ENCODE measurements at places on chromosomes 16 and 17.

DNA sequence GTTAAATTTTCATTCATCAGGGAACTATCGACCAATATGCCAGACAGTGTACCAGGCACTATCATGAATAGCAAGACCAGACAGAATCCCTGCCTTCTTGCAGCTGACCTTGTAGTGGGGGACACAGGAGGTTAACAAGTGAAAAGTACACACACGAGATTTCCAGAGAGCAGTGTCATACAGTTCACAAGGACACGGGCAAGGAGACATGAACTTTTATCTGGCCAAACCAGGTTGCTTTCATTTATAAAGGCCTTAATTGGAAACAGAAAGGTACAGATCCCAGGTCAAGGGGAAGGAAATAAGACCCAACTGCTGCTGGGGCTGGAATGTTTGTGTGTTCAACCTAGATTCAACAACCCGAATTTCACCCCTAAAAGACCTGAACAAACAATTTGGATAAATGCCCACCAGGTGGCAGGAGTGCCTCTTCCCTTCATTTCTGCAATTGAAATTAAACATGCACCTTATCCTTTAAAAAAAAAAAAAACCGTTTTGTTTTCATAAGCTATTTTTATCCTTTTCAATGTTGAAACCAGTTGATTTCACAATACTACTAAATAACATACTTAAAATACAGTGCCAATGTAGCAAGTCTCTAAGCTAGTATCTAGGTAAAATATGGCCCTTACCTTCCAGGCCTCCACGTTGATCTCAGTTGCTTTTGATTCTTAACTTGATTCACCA lies 65.9 kb downstream of the EMP2 start:
- DNase-seq: no peak

GRCh38 chr17:69430488-69430887 lies 16.0 kb downstream of the MAP2K6 start:
- DNase-seq: no peak

- DNase-seq: no peak
Measured at GRCh38 chr16:11159282-11159681, 96.7 kb downstream of the SOCS1 start.

DNA sequence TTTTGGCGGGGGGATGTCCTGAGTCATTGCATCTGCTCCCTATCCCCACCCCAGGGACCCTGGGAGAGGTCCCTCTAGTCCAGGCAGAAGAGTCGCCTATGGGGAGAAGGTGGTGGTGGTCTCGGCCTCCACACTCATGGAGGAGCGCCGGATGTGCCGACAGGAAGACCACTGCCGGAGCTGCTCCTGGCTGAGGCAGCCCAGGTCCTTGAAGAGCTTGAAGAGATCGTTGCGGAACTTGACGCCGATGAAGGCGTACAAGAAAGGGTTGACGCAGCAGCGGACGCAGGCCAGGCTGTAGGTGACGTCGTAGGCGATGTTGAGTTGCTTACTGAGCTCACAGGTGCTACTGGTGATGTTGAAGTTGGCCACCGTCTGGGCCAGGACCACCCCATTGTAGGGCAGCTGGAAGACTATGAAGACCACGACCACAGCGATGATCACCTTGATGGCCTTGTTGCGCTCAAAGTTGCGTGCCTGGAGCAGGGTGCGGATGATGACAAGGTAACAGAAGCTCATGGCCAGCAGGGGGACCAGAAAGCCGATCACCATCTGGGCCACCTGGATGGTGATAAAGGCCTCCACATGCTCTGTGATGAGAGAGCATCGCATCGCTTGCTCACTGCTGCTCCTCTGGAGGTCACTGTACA lies 10.5 kb downstream of the CCR7 start:
- no peak for DNase-seq

DNA sequence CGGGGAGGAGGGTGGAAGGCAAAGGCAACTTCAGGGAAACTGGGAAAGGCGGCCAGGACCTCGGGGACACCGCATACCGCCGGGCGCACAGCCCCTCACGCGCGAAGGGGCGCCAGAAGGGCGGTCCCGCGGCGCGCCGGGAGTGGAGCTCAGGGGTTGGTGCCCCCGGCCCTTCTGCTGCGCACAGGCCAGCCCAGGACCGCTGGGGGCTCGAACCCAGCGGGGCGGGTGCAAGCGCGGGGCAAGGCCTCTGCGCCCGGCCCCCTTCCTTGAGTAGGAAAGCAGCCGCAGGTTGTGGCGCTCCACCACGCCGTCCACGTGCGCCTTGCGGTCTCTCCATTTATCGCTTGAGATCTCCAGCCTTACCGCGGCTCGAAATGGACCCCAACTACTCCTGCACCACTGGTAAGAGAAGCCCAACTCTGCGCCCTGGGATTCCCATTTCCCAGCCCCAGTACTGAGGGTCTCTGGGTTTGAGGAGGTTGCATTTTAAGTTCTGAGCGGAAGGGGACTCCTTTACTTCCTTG lies 3.0 kb upstream of the MT1A start:
- DNase-seq: no peak

GRCh38 chr16:30075503-30076275 lies at the start of gene PPP4C:
PPP4C (plus strand) TSS chr16:30075994; CDS start chr16:30076378, 384 bp downstream.
- no peak for DNase-seq

DNA sequence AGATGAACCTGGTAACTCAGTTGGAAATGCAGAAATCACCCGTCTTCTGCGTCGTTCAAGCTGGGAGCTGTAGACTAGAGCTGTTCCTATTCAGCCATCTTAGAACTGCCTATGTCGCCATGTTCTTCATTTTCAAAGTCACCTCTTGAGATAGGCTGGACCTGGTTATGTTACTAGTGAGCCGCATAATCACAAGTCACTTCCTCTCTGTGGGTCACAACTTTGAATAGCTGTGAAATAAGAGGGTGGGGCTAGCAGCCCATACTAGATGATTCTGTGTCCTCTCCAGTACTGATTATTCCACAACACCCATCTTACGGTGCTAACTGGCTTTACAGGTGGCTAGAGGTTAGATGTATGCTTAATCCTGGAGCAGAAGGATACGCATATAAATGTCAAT lies 74.2 kb downstream of the VPS53 start:
- DNase-seq: no peak

- no peak for DNase-seq
Measured at GRCh38 chr16:2046893-2047329, 723 bp downstream of the NTHL1 start.

- no peak for DNase-seq
Measured at GRCh38 chr17:32570081-32570396, 83.2 kb downstream of the CDK5R1 start.

DNA sequence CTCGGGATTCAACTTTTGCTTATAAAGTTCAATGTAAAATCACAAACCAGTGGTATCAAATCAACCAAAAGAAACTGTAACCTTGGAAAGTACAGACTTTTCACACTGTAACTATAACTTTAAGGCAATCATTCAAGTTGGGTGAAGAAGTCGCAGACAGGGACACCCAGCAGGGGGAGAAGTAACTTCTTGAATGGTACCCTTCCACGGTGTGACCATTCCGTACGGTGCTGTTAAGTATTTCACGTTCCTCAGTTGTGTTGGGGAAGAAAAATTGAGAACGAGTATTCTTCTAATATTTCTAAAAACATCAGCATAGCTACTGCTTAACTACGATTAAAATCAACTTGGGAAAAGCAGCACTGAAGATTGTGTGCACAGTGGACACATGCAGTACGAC lies 55.8 kb downstream of the MYH10 start:
- DNase-seq: no peak

DNA sequence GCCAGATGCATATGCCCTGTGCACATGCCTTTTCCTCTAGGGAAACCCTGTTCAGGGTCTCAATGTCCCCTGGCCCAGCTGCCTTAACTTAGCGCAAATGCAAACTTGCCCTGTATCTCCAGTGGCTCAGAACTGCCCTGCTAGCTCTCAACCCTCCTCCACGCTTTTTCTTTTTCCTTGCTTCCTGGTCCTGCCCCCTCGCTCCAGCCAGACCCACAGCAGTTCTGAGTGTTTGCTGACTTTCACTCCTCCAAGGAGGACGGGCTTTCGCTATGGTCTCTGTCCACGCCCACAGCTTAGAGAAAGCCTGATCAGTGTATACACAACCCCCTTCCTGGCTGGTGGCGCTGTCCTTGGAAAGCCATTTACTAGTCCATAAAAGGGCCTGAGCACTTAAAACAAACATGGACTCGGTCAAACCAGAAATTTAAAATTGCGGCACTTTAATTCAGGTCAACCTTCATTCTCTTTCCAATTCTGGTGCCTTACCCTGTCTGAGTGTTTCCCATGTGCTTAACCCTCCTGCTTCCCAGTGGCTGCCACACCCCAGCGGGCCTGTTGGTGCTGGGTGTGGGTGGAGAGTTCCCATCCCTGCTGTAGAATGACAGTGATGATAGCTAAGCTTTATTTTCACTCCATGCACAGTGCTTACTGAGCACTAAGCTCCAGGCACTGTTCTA lies 15.6 kb upstream of the TMEM98 start:
- DNase-seq: no peak

DNA sequence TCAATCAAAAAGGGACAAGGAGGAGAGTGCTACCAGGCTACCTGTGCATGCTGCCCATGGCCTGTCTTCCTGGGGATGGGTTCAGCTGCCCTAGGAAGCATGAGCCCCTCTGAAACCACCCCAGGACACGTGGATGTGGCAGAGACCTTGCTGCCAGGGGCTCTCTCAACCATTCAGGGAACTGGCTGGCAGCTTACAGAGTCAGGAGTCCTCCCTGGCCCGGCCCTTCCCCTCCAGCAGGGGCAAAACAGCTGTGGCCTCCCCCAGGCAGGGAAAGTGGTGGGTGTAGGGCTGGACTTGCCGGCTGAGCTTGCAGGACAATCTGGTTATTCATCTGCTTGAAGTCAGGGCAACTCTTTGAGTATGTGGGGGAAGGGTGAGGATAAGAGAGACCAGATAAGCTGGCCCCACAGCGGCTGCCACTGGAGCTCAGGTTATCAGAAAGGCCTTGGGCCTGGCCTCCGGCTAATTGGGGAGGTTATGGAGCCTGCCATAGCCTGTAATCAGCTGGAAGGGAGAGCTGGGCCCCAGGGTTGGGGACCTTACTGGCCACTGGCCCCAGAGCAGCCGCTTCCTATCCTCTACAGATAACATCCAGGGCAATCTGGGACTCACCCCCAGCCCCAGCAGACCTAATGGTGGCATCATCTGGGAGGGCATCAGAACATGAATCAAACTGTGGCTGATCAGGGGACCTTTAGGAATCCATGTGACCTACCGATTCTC lies 5.6 kb upstream of the TBX2 start:
- DNase-seq: no peak

- no peak for DNase-seq
Measured at GRCh38 chr16:1572673-1573072, 39.2 kb downstream of the IFT140 start.

DNA sequence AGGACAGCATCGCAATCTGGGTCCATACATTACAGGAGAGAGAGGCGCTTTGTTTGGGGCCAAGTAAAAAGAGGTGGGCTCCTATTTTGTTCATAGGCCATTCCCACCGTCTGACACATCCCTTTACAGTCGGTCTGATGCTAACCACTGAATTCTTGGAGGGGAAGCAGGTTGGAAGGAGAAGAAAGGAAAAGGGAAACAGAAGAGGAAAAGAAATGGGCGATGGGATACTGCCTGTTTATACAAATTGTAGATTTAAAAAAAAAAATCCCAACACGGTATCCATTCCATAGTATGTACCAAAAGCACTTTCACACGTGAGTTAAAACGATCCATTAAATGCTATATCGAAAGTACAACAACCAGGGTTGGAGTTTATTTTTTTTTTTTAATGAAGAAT lies 4.0 kb upstream of the ZFHX3 start:
- DNase-seq: no peak

GRCh38 chr16:4392382-4393239 lies 21.0 kb downstream of the VASN start:
- DNase-seq: no peak

GRCh38 chr17:57289130-57289529 lies 32.8 kb downstream of the MSI2 start:
- no peak for DNase-seq

DNA sequence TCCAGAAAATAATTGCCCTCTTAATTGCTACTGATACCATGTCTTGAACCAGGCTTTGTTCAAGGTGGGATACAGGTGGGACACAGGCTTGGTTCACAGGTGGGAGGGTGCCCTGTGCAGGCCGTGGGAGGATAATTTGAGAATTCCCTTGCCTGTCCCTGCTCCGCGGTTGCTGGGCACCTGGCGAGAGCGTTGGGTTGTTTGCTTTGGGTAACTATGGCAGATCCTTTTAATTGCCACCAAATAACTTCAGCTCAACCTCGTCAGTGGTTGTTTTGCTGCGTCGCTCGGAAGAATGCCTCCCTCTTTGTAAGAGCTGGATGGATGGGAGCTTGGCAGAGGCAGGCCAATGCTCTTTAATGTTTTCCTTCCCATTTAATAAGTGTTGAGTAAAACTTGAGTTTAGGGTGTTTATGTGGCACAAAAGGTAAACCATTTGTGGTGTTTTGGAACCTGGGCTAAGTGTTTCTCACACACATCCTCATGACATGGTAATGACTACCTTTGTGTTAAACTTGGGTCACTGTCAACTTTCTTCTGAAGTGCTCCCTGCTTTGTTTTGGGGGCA lies 202.5 kb downstream of the MSI2 start:
- DNase-seq: no peak

DNA sequence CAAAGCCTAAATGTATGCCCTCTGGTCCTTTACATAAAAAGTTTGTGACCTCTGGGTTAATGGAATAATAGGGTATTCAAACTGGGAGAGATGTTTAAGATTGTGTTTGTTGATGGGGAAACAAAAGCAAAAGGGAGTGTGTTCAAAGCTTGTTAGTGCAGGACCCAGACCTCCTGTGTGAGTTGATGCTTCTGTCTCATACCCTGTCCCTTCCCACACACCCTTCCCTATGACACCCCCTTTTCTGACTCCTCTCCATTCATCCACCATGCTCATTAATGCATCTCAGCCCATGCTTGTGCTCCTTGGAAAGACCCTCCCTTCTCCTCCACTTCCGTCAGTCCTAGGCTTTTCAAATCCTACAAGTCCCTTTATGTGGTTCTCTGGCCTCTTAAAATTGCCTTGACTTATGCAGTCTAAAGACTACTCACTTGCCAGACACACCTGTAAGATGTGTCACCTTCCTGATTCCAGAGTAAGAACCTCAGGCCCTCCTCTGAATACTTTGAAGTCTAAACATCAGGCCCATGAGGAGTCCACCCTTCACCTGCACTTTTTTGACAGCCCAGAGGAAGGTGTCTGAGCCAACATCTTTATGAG lies 128.0 kb upstream of the CACNG5 start:
- DNase-seq: no peak

DNA sequence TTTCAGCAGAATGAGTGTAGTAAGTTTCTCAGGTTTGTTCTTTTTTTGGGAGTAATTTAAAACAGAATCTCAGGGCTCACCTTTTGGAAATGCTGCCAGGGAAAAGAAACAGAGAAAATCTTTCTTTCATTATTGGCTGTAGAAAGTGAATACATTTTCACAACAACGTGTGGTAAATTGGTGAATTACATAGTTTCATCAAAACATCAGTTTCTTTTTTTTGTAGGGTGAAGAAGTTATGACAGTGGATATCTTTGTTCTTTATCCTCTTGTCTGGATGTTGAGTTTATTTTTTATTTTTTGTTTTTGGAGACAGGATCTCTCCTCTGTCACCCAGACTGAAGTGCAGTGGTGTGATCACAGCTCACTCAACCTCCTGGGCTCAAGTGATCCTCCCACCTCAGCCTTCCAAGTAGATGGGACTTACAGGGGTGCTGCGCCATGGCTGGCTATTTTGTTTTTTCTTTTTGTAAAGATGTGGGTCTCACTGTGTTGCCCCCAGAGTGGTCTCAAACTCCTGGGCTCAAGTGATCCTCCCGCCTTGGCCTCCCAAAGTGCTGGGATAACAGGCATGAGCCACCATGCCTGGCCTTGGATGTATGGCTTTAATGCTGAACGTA lies 2.4 kb downstream of the ZNF267 start:
- DNase-seq: no peak

- no peak for DNase-seq
Measured at GRCh38 chr16:72480911-72481310, 309.0 kb upstream of the PMFBP1 start.

GRCh38 chr17:58277802-58278595 lies 2.7 kb downstream of the MPO start:
- DNase-seq: no peak

Measured in esophagus squamous epithelium (tissue), 5 donors.